ENCODE measurements at places on chromosomes 3 and 15.

GRCh38 chr15:75008221-75008625 lies 12.9 kb downstream of the SCAMP5 start:
- no peak for DNase-seq

DNA sequence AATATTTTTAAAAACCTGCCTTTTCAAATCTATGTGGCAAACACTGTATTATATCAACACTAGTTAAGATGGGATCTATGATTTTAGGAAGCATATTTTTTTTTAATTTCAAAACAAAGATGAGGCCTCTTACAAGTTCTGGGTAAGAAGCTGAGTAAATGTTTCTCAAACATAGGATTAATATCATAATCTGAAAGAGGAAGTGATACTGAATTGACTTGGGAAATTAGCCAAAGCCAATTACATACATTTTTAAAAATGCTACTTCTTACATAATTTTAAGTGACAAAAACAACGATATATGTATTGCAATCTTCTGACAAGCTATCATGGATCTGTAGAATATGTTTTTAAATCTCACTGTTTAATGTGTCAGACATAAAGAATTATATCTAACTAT lies 135.1 kb upstream of the UBP1 start:
- DNase-seq: no peak

DNA sequence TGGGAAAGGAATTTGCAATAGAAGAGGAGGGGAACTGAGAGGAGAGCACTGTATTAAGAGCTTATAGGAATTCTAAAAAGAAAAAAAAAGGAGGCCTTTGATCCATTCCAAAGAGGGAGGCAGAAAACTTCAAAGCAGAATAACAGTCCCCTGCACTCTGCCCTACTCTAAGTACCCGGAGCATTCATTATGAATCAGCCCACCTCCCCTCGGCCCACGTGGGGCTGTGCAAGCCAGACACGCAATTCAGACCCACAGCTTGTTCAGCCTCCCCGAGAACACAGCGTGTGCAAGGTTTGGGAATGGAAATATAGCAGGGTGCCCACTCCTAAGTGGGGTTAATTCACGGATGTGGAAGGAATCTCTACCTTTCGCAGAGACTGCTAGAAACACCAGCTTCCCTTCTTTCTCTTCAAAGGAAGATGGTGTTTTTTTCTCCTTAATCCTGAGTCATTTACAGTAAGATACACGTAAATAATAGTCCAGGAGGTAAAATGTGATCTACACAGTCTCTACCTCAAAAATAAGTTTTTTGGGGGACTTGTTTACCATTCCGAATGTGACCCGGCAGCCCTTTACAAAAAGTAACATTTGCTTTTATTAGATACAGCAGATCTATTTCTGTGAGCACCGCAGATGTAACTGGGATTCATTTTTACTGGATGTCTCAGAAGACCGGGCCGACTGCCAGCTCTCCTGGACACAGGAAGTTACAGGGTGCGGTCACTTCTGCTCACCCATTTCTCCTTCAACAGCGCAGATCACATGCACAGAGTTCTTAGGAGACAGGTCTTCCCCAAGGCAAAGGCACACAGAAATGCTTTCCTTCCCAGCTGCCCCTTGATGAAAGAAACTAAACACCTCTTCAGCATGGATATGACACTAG lies 768.5 kb upstream of the CFAP20DC start:
- no peak for DNase-seq

DNA sequence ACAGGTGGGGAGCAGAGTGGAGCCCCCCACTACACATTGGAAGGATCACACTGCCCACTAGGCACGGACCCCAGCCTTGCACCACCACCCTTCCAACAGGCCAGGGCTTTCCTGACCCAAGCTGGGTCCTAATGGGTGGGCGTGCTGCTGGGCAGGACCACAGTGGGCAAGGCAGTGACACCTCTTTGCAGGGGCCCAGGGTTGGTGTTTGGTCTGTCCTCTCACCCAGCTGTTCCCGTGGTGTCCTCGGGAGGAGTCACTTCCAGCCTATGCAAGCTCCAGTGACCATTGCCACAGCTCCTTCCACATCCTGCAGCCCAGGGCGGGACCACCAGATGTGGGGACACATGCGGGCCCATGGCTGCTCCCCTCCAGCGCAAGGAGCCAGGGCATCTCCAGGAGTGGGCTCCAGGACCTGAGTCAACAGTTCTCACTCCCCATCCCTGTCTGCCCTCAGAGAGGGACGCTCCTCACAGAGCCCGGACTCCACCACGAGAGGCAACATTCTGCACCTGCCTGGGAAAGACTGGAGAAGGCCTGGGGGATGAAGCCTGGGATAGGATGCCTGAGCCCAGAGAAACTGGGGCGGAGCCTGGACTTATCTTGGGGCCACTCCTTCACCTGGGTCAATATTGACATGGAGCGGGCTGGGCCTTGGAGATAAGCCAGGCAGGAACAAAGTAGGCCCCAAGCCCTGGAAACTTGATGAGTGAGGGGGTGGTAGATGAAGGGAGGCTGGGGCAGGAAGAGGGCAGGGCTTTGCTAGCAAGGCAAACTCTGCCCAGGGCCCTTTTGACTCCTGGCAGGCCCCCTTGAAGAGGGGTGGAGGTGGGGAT lies 3.9 kb upstream of the VILL start:
- DNase-seq: peak; percentile 48

- no peak for DNase-seq
These were observed 39.9 kb downstream of the TICRR start for GRCh38 chr15:89615135-89615534.

DNA sequence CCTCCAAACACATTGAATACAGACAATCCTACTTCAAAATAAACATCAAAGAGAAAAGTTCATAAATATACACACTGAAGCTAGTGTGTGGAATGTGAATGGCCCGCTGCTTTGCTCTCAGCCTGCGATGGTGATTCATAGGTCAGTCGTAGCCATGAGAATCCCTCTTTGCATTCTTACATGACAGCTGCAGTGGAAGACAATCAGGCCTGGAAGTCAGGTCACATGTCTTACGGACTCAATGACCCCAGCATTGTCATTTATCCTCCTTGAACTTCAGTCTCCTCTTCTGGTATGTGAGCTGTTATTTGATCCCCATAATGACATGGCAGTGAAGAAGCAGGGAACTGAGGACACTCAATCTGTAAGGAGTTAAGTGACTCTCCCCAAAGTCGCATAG lies 217.8 kb upstream of the EOMES start:
- DNase-seq: no peak

DNA sequence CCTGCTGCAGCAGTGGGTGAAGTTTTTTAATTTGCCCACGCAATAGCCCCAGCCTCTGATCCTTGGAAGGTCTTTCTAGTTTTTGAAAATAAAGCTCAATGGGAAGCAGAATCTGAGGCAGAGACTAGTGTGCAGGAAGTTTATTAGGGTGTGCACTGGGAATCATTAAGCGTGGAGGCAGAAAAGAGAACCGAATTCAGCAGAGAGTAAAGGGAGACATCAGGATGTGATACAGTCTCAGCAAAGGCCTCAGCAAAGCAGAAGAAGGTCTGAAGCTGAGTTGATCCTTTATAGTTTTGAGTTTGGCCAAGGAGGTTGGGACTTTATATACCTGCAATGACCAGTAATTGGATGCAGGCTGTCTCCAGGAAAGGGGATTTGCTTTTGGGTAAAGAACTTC lies 4.9 kb upstream of the BTLA start:
- no peak for DNase-seq

- no peak for DNase-seq
These were observed 257.7 kb upstream of the PROK2 start for GRCh38 chr3:72042397-72043203.

DNA sequence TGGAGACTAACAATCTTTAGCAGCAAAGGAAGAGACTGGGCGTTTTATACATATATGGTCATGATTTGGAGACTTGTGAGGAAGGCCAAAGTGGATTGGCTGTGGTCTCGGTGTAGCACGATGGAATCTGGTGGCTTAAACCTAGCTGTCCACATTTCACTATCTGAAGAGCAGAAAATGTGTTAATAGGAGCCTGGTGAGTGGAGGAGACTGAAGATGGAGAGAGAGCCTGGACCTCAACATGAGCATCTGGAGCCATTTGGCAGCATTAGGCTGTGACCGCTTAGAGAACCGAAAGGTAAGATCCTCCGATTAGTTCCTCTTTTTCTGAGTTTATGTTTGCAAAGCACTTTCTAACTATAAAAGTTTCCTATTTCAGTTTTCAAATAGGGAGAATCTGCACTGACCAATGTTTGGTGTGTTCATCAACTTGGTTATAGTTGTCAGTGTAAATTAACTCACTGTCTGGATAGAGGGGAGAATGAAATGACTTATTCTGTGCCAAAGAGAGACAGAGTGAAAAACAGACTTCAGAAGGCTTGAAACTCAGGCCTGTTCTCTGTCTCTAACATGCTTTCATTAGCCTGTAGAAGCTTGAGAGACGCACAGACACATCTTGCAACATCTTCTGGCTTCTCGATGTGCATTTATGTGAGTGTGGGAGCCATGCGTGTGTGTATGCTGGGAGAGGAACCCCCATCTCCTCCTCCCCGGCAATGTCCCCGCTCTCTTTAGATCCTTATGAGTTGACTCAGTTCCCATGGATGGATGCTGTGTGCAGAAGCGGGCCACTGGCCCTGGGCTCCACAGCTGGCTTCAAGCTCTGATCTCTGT lies 244.7 kb upstream of the TBL1XR1 start:
- DNase-seq: no peak

DNA sequence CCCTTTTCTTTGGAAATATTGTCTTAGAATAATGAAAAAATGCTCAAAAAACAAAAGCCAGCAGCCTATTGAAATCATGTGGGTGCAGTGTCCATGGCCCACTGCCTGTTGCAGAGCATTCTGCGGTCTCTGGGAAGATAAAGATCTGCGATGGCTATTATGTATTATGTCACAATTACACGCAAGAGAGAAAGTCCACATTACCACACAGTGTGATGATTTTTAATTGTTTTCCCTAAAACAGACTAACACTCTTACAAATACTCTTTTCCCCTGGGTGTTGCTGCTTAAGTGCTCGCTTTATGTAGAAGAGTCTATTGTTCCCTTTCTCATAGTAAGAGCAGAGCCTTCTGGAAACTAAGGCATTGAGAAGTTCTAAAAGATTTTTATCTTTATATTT lies 32.2 kb downstream of the SSR3 start:
- DNase-seq: no peak

DNA sequence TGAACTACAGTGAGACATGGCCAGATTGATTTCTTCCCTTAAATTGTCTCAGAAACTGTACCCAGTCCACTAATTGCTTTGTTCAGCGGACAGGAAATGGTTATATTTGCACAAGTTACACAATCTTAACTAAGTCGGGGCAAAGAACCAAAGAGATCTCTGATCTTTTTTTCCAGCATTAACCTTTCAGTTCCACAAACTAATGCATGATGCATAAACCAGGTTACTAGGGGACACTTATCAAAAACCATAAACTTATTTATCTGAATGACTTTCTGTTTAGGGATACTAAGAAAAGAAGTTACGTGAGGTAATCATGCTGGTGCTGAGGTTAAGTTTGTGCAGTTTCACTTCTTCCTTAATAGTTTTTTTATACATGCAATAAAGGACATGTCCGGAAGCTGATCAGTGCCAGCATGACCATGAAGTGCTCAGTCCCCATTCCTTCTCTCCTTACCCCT lies 22.4 kb downstream of the FNDC3B start:
- no peak for DNase-seq

- DNase-seq: no peak
These were observed 56.1 kb downstream of the CALML4 start for GRCh38 chr15:68149059-68149458.

- no peak for DNase-seq
These were observed 87.2 kb downstream of the OPA1 start for GRCh38 chr3:193680220-193680619.

DNA sequence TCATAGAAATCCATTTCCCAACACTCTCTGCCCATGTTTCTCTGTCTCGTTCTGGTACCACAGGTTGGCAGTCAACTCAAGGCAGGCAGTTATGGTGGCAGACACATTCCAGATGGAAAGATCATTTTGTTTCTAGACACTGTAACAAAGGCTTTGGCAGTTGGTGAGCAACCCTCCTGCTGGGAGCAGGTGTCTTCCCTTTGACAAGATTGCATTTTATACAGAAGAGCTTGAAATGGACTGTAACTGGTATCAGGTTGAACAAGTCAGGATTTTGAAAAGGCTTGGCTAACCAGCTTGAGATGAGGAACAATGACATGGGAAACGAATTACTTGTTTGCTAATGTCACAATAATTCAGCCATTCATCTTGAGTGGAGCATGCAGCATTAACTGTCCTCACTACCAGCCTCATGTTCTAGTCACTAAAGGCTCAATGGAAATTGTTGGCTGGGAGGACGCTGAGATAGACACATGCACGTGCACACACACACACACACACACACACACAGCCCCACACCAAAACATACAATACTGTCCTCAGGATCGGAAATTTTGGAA lies 170.0 kb downstream of the SEMA6D start:
- no peak for DNase-seq

DNA sequence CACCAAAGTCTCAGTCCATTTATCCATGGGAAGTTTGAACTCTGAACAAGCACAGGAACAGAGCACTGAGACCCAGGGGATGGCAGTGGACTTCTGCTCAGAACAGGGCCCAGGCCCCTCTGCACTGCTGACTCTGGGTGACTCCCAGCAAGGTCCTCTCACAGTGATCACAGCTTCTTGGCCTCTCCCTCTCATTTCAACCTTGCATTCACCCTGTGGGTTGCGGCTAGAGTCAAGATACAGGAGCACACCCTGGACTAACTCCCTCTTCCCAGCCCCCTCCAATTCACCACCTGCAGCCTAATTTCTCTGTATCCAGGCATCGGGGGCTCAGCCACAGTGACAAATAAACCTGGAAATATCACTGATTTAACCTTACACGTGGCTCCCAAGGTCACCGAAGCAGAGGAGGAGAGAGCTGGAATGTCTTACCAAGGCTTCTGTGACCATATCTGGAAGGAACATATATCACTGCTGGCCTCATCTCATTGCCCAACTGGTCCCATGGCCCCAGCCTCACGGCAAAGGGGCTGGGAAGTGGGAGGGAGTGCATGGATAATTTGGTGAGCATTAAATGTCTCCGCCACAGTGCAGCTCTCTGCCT lies 1.2 kb downstream of the RTP3 start:
- DNase-seq: no peak

- no peak for DNase-seq
These were observed 54.2 kb downstream of the NPAP1 start for GRCh38 chr15:24729760-24730159.

GRCh38 chr3:59882746-59883145 lies 832.9 kb upstream of the CFAP20DC start:
- DNase-seq: no peak

GRCh38 chr3:107520535-107520934 lies 2.2 kb upstream of the BBX start:
- no peak for DNase-seq
